ENCODE measurements at places on chromosomes 2 and 18. TPM values are rescaled to one million over a fixed set of nuclear protein-coding genes. Genes with fewer than 3 reads are reported as not detected.

Gene SH3RF3
- total RNA-seq: 61.7 TPM

Gene LBX2
- total RNA-seq: 0.54 TPM

Gene PRSS56
- total RNA-seq: not detected

Gene STPG4
- not detected for total RNA-seq

GRCh38 chr2:57373530-57373929, 673.1 kb upstream of the VRK2 start:
- H3K4me1 ChIP-seq: no peaks in the 10 kb centered on the region
- H3K27ac ChIP-seq: no peak overlapping the region
- H3K4me3 ChIP-seq: no peak overlapping the region

GRCh38 chr2:108184419-108184818, 55.3 kb upstream of the SULT1C3 start:
- DNase-seq: no peak
- no peaks in the 10 kb centered on the region for H3K4me1 ChIP-seq
- H3K4me3 ChIP-seq: no peak overlapping the region
- no peaks in the 10 kb centered on the region for H3K36me3 ChIP-seq
- no peaks in the 10 kb centered on the region for H3K27me3 ChIP-seq

DNA sequence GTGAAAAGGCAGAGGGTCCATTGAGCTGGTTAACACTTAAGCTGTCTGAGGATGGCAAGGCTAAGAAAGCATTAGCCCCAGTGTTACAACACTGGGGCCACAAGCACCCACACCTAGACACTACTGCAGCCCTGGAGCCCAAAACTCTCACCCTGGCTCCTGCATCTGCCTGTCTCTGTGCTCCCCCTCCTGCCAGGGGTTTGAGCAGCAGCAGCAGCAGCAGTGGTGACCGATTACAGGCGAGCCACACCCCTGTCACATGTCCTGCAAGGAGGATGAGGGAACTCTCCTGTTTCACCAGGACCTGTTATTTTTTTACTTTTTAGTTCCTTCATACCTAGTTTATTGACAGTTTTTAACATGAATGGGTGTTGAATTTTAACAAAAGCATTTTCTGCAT, 326.7 kb upstream of the MAP2 start:
- H3K4me1 ChIP-seq: no peaks in the 10 kb centered on the region
- H3K36me3 ChIP-seq: no peaks in the 10 kb centered on the region
- H3K4me3 ChIP-seq: no peak overlapping the region
- DNase-seq: no peak
- H3K27ac ChIP-seq: no peak overlapping the region

GRCh38 chr2:176169711-176170110, 12.6 kb downstream of the HOXD3 start:
- H3K36me3 ChIP-seq: no peaks in the 10 kb centered on the region
- no peak for DNase-seq
- H3K4me3 ChIP-seq: no peak overlapping the region
- no peaks in the 10 kb centered on the region for H3K4me1 ChIP-seq
- peaks cover 8% of the 10 kb centered on the region for H3K27me3 ChIP-seq
- H3K27ac ChIP-seq: no peak overlapping the region

DNA sequence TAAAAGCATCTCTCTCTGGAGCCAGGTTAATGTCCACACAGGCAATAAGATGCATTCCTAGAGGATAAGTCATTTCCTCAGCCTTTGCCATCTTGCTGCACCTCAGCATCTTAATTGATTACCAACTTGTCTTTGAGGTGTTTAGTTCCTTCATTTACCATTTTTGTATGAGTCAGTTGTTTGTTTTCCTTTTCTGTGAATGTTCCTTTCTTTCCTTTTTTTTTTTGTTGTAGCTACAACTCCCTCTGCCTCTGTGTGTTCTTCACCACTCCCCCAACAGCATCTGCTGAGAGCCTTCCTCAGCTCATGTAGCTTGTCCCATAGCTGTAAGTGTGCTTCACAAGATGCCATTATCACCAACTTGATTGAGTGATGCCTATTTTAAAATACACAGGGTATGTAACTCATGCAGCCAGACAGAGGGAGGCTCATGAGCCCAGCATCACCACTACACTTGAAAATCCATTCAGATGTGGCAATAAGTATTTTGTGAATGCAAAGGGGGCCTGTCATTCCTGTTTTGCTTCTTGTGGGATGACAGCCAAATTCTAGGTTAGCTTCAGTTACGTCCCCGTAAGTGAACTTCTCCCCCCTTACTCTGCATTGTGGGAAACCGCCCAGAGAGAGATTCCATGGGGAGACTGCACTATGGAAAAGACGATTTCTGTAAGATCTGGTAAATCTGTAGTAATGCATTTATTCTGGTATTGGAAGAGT, 315.9 kb upstream of the ZEB2 start:
- H3K27me3 ChIP-seq: no peaks in the 10 kb centered on the region
- peaks cover 10% of the 10 kb centered on the region for H3K4me1 ChIP-seq
- H3K4me3 ChIP-seq: no peak overlapping the region
- no peak for DNase-seq
- H3K36me3 ChIP-seq: no peaks in the 10 kb centered on the region

DNA sequence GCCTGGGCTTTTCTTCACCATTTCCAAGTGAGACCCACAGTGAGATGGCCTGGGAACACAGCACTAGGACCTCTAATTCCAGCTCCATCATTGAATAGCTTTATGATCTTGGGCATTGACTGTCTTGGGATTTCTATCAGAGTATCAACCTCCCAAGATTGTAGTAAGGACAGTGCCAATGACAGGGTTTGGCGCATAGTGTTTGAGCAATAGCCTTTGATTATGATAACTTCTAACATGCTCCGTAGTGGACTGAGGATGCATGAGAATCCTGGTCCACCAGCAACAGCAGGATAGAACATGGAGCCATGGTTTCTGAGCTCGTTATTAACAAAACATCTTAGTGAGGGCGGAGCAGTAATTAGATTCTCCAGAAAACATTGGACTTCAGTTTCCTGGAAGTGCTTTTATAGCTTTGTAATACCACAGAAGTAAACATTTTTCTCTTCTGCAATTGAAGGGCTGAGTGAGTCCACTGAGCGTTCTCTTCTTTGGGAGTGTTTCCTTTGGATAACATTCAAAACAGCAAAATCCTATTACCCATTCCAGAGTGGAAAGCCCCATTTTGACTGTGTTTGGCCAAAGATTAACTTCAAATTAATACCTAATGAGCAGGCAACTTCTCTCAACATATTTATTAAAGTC, 63.7 kb downstream of the IL1R2 start:
- no peaks in the 10 kb centered on the region for H3K27me3 ChIP-seq
- no peak overlapping the region for H3K4me3 ChIP-seq
- no peaks in the 10 kb centered on the region for H3K36me3 ChIP-seq

- peaks cover 29% of the 10 kb centered on the region for H3K4me1 ChIP-seq
- no peaks in the 10 kb centered on the region for H3K36me3 ChIP-seq
- H3K27ac ChIP-seq: no peak overlapping the region
- H3K4me3 ChIP-seq: no peak overlapping the region
- no peaks in the 10 kb centered on the region for H3K27me3 ChIP-seq
- no peak for DNase-seq
Measured at GRCh38 chr2:161169335-161169734, 9.1 kb downstream of the TANK start.

DNA sequence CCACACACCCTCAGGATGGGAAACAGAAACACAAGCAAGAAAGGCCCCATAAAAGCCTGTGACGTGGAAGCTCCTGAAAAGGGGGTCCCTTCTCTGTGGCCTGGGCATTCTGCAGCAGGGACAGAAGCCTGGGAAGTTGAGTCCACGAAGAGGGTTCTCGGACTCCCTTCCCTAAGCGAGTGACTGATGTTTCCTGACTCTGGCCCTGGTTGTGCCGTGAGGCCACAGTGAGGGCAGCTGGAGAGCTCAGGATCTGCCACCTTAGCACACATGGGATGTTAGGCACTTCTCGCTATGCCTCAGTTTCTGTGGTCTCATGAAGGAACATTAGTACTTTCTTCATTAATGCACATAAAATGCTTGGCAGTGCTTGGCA, 87.2 kb upstream of the ZFP36L2 start:
- peaks cover 57% of the 10 kb centered on the region for H3K4me1 ChIP-seq
- H3K36me3 ChIP-seq: no peaks in the 10 kb centered on the region
- H3K27me3 ChIP-seq: no peaks in the 10 kb centered on the region
- H3K27ac ChIP-seq: peak overlapping the region; percentile 91
- no peak for DNase-seq

GRCh38 chr2:205403244-205403825, 279.0 kb upstream of the NRP2 start:
- no peak overlapping the region for H3K4me3 ChIP-seq
- peaks cover 12% of the 10 kb centered on the region for H3K4me1 ChIP-seq
- DNase-seq: no peak
- H3K27ac ChIP-seq: no peak overlapping the region
- no peaks in the 10 kb centered on the region for H3K27me3 ChIP-seq
- H3K36me3 ChIP-seq: no peaks in the 10 kb centered on the region

DNA sequence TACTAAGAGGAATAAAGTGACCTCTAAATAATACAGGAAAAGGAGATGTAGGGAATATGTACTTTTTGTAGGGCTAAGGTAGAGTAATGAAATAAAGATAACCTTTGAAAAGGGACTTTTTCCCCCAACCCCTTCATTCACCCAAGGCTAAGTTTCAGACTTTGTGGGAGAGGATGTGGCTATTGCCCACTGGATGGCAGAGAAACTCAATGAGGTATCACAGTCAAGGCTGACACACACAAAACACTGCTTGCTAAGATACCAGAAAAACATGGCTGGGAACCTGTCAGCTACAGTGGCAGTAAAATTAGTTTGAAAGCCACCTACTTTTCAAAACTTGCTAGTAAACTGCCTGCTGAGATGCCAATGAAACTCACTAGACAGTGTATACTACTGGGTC, 158.8 kb upstream of the WDSUB1 start:
- no peaks in the 10 kb centered on the region for H3K27me3 ChIP-seq
- peaks cover 16% of the 10 kb centered on the region for H3K36me3 ChIP-seq
- no peaks in the 10 kb centered on the region for H3K4me1 ChIP-seq
- H3K4me3 ChIP-seq: no peak overlapping the region

All from thoracic aorta (tissue), 2 donors.